Mucosa of descending colon (tissue), 3 donors: ENCODE measurements at places on chromosomes 6 and 20. TPM values are rescaled to one million over a fixed set of nuclear protein-coding genes. Genes with fewer than 3 reads are reported as not detected.

The PLAGL2 gene
- 21.9 TPM for total RNA-seq

DNA sequence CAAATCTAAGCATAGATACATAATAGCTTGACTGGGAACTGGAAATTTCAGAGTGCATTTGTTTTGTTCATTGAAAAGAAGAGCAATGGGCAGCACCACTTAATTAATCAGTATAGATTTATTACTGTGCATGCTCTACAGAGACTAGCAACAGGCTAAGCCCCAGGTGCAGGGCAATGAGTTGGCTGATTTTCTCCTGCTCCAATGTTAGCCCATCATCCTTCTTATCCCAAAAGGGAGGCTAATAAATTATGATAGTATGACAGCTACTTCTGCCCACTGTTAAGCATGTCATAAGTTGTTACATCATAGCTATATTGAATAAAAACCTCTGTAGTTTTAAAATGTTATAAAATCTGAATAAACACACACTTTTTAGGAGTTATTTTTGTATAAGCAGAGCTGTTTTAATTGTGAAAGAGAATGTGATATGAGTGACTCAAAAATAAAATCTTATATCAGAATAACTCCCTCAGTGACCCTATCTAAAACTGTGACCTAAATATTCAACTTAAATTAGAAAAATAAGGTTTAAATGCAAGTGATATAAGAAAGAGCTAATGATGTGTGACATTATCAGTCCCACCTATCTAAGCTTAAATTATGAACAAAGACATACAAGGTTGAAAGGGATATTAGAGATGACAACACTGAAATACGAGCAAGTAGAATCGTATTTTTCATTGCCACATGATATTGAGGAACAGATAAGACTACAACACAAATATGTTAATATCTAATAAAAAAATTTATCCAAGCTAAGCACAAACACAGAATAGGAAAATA, 967.3 kb upstream of the ADGRB3 start:
- DNase-seq: no peak

The KIFC1 gene
- total RNA-seq: 3.5 TPM

- no peak for DNase-seq
Measured at GRCh38 chr20:4226330-4227084, 211.1 kb upstream of the RNF24 start.

DNA sequence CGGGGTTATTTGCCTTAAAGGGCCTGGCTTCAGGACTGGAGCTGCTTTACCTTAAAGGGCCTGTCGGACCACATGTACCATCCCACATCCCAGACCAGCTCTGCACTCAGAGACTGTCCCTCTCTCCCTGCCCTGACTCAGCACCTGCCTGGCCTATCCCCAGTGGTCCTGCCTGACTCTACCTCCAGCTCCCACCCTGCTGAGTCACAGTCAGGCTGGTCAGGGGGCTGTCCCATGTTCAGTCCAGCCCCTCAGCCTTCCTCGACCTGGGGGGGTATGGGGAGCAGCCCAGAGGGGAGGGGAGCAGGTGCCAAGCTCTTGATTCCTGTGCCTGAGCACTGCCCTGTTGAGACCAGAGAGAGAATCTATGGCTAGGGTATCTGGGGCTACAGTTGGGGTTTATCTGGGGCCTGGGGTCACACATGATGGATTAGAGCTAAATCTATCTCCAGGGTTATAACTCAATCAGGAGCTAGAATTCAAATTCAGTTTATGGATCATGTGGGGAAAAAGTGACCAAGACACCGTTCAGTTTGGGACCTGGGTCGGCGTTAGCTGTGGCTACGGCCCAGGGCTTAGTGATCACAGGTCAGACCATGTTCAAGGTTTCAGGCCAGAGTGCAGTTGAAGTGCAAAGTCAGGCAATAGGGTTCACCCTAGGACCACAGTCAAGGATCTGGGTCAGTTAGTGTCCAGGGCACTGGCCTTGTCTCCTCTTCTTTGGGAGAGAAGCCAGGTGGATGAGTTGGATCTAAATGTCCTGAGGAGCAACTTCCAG, 9.4 kb upstream of the TRIB3 start:
- no peak for DNase-seq

DNA sequence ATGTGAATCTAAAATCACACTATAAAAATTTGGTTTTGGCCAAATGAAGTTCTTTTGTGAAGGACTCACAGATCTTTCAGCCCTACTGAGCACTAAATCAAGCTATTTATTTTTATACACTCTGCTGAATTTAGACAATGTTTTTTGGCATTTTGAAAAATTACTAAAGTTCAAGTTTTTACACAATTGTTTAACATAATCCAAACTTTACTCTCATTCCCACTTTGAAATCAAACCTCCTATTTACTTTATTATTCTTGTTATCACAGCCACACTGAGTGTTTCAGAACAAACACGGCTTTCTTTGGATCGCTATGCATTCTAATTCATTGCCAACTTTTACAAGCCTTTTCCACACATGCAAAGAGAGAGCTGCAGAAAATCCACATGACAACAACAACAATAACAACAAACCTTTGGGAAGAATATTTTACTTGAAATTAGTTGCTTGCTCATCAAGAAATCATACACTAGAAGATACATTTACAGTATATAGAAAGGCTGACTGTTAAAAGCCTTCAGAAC, 49.1 kb upstream of the TMEM30A start:
- no peak for DNase-seq

- no peak for DNase-seq
Measured at GRCh38 chr20:60785785-60786184, 466.3 kb upstream of the CDH4 start.

GRCh38 chr6:78614961-78615360, 252.4 kb upstream of the IRAK1BP1 start:
- DNase-seq: no peak

DNA sequence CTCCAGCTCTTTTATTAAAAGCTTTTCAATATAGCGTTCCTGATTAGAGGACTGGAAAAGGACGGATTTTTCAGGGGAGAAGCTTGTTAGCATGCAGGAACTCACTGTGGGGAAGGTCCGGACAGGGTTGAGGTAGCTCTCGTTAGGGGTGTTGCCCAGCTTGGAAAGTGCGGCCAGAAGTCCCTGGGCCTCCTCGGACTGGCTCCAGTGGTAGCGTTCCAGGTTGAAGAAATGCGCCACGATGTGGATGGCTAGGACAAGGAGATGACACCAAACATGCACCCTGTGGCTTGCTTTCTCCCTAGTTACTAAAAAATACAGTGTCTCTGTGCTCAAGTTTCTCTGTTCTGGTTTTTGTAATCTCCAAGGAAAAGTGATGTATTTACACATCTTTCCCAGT, 12.5 kb downstream of the NOX3 start:
- no peak for DNase-seq
